ENCODE measurements at places on chromosomes 3 and 15. TPM values are rescaled to one million over a fixed set of nuclear protein-coding genes. Genes with fewer than 3 reads are reported as not detected.

Gene SYNPR
- not detected for total RNA-seq

Gene HCLS1
- total RNA-seq: 21.8 TPM

GRCh38 chr15:91936927-91937326 is 83.4 kb downstream of the SLCO3A1 start:
- no peak for ATAC-seq

DNA sequence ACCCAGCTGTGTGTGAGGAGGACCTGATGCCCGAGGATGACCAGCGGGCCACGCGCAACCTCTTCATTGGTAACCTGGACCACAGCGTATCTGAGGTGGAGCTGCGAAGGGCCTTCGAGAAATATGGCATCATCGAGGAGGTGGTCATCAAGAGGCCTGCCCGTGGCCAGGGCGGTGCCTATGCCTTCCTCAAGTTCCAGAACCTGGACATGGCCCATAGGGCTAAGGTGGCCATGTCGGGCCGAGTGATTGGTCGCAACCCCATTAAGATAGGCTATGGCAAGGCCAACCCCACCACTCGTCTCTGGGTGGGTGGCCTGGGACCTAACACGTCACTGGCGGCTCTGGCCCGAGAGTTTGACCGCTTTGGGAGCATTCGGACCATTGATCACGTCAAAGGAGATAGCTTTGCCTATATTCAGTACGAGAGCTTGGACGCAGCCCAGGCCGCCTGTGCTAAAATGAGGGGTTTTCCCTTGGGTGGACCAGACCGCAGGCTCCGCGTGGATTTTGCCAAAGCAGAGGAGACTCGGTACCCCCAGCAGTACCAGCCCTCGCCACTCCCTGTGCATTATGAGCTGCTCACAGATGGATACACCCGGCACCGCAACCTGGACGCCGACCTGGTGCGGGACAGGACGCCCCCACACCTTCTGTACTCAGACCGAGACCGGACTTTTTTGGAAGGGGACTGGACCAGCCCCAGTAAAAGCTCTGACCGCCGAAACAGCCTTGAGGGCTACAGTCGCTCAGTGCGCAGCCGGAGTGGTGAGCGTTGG is 1.5 kb downstream of the RBM15B start:
- ATAC-seq: no peak

DNA sequence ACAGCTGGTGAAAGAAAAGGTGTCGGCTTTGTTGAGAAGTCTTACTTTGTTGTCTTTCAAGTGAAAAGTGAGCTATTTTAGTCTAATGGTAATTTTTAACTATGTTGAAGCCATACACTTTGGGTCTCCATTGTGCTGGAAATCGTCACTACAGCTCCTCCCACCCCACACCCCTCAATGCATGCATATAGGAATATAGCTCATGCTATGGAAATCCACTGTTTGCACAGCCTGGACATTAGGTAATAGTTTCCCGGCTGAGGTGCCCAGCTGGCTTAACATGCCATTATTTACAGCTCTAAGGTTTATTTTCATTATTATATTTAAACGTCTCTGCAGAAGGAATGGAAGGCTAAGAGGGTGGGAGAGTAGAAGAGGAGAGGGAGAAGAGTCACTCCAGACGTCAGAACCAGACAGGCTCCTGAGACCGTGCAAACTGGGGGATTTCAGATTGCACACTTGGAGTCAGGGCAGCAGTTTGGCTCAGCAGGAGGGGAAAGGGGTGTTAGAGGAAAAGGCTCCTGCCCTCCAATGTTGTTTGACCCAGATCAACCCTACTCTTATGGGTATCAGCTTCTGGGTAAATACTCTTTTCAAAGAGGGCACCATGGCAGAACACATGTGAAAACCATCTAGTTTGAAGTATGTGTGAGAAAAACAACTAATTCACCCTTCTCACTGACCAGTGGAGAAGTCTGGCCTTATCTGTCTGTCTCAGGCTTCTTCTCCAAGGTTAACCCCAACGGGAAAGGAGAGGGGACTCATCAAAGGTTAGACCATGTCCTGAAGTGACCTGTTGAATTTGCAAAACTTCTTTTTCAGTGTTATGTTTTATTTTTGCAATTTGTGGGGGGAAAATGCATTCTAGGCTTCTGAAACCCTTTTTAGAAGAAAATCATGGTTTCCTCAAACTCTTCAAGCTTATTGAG is 218.7 kb upstream of the CTDSPL start:
- ATAC-seq: no peak

DNA sequence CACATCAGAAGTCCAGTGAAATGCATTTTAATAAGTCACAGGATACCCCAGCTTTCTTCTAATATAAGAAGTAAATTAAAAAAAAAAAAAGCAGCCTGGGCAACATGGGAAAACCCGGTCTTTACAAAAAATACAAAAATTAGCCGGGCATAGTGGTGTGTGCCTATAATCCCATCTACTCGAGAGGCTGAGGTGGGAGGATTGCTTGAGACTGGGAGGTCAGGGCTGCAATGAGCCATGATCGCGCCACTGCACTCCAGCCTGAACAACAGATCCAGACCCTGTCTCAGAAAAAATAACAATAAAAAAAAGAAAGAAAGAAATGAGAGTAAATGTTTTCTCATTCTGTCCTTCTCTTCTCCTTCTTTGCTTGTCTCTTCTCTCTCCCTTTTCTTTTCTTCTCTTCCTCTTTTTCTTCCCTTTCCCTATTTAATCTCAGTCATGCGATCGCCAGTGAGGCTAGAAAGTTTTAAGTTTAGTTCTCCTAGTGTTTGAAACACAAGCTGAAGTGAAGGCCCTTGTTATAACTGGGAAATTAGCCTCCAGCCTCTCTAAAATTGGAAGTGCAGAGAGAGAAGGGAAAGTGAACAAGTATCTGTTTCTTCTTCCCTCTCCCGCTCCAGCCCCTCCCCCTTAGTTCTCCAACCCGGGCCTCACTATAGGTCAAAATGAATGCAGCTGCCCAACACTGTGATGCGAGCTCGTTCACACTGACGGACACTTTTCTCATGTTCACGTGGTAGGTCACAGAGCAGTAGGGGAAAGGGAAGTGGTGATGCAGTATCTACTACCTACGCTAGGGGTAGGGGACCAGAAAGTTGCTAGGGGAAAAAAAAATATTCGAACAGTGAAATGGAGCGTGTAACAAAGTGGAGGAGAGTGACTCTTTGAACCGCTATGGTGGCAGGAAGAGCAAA is 23.5 kb upstream of the TSC22D2 start:
- ATAC-seq: peak; percentile 62

DNA sequence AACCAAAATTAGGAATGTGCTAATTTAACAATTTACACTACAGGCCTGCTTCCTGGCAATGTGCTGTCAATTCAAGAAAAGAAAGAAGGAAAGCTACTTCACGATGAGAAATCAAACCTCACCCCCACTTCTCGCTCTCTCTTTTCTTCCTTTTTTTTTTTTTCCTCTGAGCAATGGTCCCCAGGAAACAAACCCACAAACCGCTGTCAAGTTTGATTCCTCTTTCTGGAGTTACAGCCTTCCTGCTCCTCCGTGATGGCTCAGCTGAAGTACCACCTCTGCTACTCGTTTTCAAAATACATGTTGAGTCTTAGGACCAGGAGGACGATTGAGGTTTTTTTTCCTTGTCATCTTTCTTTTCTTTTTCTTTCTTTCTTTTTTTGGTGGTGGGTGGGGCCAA is 3.4 kb upstream of the TRIM71 start:
- no peak for ATAC-seq

GRCh38 chr3:44223299-44223698 is 18.4 kb upstream of the TOPAZ1 start:
- no peak for ATAC-seq

GRCh38 chr3:178491751-178492150 is 44.5 kb upstream of the KCNMB2 start:
- no peak for ATAC-seq

DNA sequence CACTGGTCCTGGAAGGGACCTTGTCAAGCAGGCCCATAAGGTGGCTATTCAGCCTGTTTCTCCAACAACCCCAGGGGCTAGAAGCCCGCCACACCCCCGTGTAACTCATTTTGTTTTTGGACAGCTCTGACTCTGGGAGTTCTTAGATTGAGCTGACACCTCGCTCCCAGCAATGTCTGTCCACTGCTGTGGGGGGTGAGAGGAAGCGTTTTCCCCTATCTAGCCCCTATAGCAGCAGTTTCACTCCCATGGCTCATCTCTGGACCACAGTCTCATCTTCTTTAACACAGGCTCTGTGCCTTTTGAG is 1.1 kb upstream of the PPP1R2 start:
- ATAC-seq: no peak

DNA sequence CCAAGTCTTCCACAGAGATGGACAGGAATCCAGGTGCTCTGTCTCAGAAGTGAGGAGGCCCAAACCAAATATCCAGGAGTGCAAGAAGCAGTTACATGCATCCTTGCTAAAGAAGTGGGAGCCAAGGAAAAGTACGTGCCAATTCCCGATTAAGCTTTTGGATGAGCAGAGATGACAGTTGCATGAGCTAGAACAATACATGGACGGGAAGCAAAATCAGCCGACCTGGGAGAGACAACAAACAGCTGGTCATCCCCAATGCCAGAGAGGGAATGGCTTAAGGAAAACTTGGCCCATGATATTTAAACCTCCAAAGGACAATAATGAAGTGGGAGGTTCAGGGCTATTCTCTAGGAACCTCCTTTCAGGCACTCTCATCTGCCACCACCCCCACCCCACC is 86.0 kb upstream of the ABHD17C start:
- ATAC-seq: no peak

DNA sequence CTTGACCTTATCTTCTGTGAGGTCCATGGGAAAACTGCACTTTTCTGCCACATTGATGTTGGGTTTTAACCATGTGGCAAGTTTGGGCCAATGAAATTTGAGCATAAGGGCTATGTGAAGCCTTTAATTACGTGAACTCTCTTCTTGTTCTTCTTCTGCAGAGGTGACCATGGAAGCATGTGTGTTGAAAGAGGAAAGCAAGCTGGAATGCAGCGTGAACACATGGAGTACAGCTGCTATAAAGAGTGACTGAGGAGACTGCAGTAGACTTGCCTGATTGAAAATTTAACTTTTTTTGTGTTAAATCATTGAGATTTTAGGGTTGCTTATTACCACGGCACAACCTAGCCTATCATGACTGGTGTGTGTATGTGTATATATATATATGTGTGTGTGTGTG is 347.3 kb downstream of the ZIC1 start:
- no peak for ATAC-seq

DNA sequence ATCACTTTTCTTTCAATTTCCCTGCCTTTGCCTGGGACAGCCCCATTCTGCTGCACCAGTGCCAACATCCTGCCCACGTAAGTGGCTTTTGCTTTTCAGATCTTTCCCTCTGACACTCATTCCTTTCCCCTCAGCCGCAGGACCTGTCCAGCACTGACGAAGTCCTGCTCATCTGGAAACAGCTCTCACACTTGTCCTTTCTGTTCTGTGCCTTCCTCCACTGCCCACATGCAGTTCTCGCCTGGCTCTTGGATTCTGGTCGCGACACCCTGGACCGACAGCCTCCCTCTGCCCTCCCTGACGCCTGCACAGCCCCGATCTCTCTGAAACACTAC is 99.7 kb downstream of the ADCY5 start:
- ATAC-seq: no peak

DNA sequence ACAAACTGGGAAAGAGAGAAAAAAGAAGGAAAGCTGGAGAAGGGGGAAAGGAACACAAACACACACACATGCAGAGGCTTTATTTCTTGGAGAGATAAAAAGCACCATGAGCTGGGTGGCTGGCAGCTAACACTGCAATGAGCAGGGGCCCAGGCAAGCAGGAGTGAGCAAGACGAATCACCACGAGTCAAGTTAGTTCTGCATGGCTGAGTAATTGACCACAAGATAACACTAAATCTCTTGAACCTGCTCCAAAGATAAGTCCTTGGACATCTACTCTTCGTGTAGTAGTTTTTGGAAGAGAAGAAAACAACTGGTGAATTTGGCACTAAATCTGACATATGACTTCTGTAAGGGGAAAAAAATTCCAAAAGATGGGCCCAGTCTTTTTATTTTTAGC is 100.9 kb downstream of the MYO5A start:
- ATAC-seq: no peak

DNA sequence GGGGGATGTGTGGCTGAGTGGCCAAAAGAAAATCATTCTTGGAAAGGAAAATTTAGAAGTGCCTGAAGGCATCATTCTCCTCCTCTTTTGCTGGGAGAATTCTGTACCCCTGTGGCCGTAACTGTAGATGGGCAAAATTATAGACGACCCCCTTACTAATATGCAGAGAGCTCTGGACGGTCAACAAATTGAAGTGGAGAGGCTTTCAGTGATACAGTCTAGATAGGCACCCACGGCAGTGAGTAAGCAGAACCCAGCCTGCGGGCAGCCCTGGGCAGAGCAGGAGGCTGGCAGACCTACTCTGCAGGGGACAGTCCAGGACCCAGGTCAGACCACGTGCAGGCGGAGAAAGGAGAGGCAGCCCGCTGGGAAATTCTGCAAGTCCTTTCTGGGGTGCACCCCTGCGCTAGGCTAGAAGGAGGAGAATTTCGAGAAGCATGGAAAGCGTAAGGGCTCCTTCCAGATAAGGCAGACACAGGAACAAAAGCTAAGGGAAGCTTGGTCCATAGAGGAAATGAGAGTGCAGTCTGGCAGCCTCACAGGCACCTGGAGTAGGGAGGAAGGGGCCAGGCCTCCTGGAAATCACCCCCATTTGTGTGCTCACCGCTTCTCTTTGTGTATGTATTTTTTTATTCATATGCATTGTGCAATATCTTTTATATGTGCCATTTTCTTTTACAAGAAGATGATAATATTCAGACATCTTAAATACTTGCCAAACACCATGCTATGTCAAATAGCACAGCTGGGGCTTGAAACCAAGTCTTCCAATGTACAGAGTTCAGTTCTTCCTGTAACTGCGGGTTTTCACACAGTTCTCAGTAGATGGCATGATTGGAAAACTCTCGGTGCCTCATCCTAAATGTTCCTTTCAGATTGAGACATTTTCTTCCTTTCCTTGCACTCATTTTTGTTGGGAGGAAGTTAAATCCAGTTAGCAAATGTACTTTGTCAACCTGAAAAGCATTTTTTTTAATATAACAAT is 40.2 kb downstream of the LRRK1 start:
- ATAC-seq: no peak

DNA sequence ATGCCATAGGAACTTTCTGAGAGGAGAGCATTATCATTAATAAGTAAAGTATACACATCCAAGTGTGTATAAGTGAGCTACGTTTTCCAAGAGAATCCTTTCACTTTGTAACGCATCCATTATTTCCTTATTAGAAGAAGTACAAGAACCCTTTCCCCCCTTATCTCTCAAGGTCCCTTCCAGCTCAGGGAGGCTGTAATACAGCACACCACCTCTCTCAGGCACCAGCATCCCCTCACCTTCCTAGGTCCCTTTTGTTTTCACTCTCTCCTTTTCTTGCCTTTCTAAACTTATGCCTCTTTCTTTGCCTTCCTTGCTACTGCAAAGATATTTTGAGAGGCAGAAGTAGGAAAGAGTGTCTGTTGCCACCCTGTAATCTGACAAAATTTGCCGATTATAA is 446.0 kb downstream of the GRM7 start:
- ATAC-seq: no peak

- ATAC-seq: no peak
Observed at GRCh38 chr15:82535566-82536408, 4.5 kb downstream of the RPS17 start.

- peak; percentile 71 for ATAC-seq
Observed at GRCh38 chr3:56702490-56703315, 19.6 kb upstream of the TASOR start.

Gene TEX55
- total RNA-seq: not detected

Gene RBP2
- not detected for total RNA-seq

GRCh38 chr15:77251662-77252061 is 168.2 kb downstream of the PEAK1 start:
- ATAC-seq: no peak
